Osteocyte (in vitro differentiated cells): ENCODE measurements at places on chromosomes 6 and 20.

DNA sequence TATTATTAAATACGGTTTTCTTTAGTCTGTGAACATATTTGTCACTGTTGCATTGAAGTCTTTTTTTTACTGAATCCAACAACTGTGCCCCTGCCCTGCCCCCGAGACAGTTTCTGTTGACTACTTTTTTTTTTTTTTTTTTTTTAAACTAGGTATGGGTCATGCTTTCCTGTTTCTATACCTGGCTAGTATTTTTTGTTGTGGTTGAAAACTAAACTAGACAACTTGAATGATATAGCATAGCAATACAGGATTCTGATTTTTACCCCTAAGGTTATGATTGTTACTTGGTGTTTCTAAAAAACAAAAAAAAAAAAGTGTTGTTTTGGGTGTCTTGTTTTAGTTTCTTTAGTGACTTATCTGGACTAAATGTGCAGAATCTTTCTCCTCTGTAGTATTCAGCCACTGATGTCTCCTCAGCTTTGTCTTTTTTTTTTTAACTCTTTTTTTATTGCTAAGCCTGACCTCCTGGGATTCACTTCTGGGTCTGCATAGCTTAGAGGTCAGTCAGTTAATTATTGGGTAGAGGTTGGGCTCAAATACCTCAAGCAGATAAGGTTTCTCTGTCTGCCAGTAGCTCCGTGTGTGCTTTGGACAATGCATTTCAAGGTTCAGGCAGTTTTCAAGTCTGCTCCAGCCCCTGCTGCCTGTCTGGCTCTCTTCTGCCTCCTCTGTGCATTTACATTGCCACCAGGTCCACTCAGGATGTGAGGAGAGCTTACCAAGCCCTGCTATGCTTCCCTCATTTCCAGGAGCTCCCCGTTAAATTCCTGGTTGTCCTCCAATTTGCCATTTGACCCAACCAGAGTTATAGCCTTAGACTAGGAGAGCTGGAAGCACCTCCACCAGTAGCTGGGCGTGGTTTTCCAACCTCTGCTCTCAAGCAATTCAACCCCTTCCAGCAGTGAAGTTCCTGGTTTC lies 91.4 kb downstream of the SYNDIG1 start:
- no peak for DNase-seq

DNA sequence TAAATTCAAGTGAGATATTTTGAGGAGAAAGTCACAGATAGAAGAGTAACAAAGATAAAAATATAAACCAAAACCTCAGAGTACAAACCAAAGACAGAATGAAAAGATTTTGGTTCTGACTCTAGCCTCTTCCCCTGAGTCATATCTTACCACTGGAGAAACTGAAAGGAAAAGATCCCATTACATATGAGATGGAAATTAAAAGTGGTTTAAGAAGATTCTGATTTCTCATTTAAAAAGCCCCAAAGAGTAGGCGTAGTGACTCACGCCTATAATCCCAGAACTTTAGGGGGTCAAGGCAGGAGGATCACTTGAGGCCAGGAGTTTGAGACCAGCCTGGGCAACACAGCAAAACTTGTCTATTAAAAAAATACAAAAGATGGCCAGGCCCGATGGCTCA lies 30.6 kb downstream of the SPINT4 start:
- no peak for DNase-seq

- DNase-seq: no peak
These were observed 179.8 kb upstream of the BMP5 start for GRCh38 chr6:56055081-56055704.

GRCh38 chr6:3455569-3456394 lies 1.1 kb downstream of the SLC22A23 start:
- DNase-seq: no peak
